PC-9 (cell line): ENCODE measurements at places on chromosomes 6 and 20. TPM values are rescaled to one million over a fixed set of nuclear protein-coding genes. Genes with fewer than 3 reads are reported as not detected.

GRCh38 chr6:108746836-108747575 is 101.2 kb upstream of the ARMC2 start:
- DNase-seq, result no peak

Gene FAM229B
- total RNA-seq, result 12.3 and 16.3 TPM in 2 replicates

Gene PROKR2
- total RNA-seq, result not detected in 2 replicates

Gene GABRR2
- total RNA-seq, result 0.52 TPM in 1 of 2 replicates, not detected in the other

Gene TPD52L1
- total RNA-seq, result 184 and 203 TPM in 2 replicates

Gene WFDC6
- total RNA-seq, result not detected in 2 replicates
